ENCODE measurements at places on chromosomes 12 and 14.

DNA sequence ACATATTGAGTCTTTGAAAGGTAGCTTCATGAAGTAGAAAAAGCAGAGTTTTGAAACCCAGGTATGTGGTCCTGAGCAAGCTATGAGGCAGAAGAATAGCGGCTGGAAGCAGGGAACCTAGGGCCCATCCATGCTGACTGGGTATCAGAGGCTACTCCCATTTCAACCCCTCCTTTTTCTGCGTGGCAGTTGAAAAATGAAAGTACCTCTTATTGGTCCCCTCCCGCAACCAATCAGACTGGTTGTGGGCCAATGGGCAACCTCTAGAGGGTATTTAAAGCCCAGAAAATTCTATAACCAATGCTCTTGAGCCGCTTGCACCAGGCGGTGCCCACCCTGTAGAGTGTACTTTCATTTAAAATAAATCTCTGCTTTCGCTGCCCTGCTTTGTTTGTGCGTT, 1.6 kb upstream of the SNRPF start:
- no peak for DNase-seq

DNA sequence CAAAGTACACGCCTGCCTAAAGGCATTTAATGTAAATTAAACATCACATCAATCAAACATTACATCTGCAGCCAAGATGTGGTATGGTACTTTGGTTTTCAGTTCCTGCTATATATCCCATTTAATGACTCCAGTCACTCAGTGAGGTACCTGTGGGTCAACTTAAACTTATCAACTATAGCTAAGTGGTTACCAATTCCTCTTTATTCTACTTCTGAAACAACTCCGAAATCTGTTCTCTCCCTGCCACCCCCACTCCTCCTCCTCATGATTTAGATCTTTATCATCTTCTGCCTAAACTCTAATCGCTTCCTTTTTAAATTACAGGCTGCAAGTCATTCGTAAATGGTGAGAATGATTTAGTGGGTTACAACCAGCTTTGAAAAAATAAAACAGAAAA, 57.9 kb downstream of the BCL2L14 start:
- DNase-seq, result no peak

GRCh38 chr12:219891-220352, 6.0 kb upstream of the SLC6A12 start:
- DNase-seq, result peak; percentile 66

- DNase-seq, result peak; percentile 21
Measured at GRCh38 chr14:88599761-88600439, 37.1 kb downstream of the ZC3H14 start.

DNA sequence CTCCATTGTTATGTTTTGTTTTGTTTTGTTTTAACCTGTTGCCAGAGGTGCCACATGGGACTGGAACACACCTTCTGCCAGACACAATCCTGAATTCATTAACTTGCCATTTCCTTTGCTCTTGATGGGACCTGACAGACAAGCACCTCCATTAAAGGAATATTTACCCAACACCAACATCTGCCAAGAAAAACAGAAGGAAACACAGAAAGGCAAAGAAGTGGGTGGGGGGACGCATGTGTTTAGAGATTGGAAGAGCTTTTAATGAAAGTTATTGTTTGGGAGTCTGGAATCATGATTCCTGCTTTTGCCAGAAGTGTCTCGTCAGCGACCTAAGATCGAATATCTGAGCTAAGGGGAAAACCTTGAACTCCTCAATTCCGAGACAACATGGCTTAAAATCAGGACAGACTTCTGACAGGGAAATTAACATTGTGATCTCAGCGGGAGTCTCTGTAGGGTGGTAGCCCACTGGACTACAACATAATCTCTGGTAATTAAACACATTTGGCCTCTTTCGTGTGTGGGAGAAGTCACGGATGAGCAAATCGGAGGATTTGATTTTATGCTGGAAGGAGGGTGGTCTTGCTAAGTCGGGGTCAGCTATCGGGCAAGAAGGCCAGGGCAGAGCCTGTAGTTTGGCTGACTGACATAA, 210.4 kb upstream of the FAR2 start:
- DNase-seq, result no peak

GRCh38 chr12:93766796-93767523, 89.8 kb downstream of the CRADD start:
- DNase-seq, result no peak

- DNase-seq, result no peak
Measured at GRCh38 chr12:110861729-110862128, 14.9 kb downstream of the CCDC63 start.

GRCh38 chr12:1267243-1267642, 276.2 kb downstream of the ERC1 start:
- no peak for DNase-seq

GRCh38 chr12:112357214-112357613, 25.0 kb downstream of the HECTD4 start:
- no peak for DNase-seq

GRCh38 chr12:5432011-5432400, at the start of gene NTF3:
Gene NTF3, plus strand, starts transcription at chr12:5432108. Its CDS starts 217 bp downstream, at chr12:5432325.
- no peak for DNase-seq

- DNase-seq, result no peak
Measured at GRCh38 chr12:46660719-46661109, 165.1 kb downstream of the SLC38A4 start.

- no peak for DNase-seq
Measured at GRCh38 chr12:67112586-67112985, 156.6 kb upstream of the CAND1 start.

DNA sequence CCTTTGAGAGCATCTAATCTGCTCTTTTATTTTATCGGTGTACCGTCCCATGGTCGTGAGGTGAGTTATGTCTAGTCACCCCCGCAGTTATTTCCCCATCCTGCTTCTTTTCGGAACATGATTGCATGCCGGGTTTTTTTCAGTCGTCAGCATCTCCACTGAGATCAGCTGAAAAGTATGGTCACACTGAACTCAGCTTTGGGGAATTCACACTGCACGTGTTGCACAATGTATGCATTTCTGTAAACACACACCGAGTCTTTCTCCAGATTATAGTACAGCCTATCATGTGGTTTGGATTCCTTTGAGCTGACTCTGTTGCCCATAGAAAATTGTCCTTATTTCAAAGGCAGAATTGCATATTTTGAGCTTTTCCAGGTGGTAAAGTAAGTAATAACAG, 24.6 kb downstream of the PLXNC1 start:
- no peak for DNase-seq

- no peak for DNase-seq
Measured at GRCh38 chr14:53567236-53567780, 389.3 kb downstream of the BMP4 start.

- DNase-seq, result no peak
Measured at GRCh38 chr12:123900871-123901376, 71.7 kb downstream of the CCDC92 start.

Data from stimulated activated CD4-positive, alpha-beta T cell treated with anti-CD3 and anti-CD28 coated beads, TNF-alpha, amount 100 ng/mL, for 48 hours (primary cell).